ENCODE measurements at places on chromosomes 11 and 22.

GRCh38 chr22:21009638-21010425, 5.1 kb upstream of the P2RX6 start:
- DNase-seq = peak; percentile 53

- no peak for DNase-seq
Observed at GRCh38 chr11:41254966-41255365, 204.5 kb downstream of the LRRC4C start.

DNA sequence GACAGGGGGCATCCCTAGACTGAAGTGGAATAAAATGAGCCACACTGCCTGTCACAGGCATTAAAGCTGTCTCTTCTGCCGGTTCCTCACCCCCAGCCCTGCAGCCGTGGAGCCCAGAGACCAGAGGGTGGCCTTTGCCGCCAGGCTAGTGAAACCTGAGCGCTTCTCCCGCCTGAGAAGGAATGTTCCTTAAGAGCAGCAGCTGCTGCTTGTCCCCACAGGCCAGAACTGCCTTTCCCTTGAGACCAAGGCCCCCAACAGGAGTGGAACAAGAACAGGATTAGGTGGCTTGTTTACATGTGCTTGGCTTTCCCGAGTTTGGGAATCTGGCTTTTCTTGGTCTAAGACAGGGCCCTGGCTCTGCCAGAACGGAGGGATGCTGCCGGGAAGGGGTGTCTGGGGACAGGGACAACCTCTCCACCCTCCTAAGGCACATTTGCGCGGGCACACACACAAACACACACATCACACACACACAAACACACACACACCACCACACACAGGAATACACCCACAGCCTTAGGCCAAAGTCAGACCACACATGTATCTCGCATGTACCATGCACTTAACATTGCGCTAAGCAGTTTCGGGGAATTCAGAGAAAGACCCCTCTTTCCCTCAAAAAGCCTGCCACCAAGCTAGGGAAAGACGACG, 91.8 kb downstream of the FEZ1 start:
- DNase-seq = peak; percentile 95

- DNase-seq = no peak
Observed at GRCh38 chr11:13297308-13297916, 19.8 kb downstream of the BMAL1 start.

DNA sequence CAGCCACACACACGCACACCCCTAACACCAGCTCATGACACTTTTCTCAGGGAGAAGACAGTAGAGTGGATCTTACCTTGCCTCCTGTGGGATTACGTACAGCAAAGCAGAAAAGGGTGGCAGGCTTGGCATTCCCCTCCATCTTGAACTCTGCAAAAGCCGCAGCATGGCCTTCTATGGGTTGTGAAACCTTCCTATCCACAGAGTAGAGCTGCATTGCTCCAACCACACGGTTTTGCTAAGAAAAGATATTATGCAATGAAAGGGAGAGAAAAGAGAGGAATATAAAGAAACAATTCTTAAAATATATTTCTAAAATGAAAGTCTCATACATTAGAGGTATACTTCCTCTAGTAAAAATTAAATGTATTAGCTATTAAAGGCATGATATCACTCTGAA, 48.8 kb downstream of the CLTCL1 start:
- no peak for DNase-seq

DNA sequence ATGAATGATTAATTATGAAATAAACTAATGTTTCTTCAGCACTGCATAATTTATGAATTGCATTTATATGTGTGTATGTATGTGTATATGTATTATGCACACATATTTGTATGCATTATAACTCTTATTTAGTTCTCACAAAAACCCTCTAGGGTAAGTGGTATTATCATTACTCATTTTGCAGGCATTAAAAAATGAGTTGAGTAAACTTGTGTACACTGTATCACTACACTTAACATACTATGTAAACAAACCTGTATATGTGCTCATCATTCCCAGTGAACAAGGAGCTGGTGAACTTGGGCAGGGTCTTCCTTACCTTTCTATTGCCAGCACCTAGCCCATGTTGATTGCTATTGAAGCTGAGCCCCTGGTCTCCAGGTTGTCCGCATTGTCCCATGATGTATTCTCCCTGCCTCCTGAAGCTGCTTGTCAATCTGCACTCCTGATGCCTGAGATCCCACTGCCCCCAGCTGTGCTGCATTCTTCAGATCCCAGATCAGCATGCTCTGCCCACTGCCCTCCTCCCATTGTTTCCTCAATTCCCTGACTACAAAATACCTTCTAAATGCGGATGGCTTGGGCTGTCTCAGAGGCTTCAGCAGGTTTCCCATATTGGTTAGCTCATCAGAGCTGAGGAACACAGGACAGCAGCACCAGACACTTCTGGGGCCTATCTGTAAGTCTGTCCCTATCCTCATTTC, 267.9 kb upstream of the SESN3 start:
- DNase-seq = no peak

DNA sequence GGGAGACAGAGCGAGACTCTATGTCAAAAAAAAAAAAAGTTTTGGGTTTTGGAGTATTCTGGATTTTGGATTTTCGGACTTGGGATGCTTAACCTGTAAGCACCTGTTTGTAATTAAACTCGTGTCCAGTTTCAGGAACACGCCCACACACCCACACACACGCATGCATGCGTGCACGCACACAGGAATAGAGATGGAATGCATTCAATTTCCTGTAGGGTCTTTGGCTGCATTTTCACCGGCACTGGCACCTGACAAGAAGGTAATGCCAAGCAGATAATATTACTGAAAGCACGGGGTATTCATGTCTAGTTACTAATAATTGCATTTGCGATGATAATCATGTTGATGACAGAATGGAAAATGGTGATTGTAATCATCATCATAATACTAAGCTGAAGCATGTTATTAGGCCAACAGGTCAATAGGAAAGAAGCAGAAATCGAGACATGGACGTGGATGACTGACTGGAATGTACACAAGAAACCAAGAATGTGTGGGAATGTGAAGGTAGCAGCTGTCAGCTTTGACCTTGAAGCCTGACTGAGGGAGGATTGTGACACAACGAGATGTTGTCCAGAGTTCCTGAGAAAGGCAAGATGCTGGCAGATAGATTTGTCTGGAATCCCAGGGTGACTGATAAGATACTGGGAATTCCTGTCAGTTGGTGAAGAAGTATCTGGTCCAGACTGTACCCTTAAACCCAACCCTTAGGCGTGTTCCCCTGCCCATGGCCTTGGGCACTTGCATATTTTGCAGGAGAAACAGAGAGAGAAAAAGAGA, 108.6 kb downstream of the SYN3 start:
- DNase-seq = no peak

GRCh38 chr22:50199829-50200460, 866 bp upstream of the SELENOO start:
- DNase-seq = no peak

- DNase-seq = no peak
Observed at GRCh38 chr22:25777870-25778269, 35.9 kb downstream of the MYO18B start.

DNA sequence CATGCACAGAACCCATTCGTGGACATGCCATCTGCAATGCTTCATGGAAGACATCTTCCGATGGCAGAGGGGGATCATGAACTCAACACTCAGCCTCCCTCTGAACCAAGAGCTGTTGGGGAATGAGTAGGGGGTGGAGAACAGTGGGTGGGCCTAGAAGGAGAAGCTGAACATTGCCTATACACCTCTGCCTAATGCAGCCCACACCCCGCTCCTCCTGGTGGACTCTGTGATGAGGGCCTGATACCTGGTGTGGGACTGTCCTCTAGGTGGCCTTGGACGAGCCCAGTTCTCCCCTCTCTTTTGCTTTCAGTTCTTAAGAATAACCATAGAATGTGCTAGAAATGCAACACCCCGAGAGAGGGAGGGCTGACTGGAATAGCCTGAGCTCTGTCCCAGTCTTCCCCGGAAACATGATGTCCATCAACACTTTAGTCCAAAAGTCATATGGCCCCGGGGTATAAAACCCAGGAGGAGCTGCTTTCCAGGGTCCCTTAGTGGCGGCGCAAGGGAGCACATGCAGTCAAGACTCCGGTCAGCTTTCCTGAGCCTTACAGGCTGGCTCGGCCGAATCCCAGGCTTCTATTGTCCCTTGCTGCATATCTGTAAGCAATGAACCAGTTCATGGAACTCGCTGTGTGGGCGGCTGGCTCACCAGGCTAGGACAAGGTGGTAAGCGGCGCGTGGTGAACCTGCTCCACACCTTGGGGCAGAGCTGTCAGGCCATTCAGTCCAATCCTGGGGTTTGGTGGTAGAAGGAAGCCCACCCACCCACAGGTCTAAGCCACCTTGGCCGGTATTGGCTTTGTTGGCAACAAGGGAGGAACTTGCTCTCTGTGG, 216.9 kb downstream of the CTTN start:
- DNase-seq = no peak

DNA sequence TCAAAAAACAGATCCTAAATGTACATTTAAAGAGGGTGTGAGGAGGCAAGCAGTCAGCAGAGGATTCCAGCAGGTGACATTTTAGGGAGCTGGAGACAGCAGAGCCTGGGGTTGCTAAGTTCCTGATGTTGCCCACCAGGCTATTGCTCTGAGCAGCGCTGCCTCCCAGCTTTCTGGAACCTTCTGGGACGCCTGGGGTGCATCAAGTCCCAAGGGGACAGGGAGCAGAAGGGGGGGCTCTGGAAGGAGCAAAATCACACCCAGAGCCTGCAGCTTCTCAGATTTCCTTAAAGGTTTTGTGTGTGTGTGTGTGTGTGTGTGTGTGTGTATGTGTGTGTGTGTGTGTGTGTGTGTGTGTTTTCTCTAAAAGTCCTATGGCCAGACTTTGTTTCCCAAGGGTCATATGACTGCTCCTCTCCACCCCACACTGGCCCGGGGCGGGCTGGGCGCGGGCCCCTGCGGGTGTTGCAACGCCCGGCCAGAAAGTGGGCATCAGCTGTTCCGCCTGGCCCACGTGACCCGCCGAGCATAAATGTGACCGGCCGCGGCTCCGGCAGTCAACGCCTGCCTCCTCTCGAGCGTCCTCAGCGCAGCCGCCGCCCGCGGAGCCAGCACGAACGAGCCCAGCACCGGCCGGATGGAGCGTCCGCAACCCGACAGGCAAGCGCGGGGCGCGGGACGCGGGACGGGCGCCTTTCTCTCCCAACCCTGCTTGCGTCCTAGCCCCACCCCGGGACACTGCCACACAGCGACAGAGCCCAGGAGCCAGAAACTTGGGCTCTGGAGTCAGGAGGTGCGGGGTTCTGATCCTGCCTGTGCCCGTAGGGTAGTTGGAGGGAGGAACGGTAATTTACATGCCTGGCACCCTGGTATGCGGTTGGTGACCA, at the start of gene HMOX1:
HMOX1 (plus strand) TSS at position 560 of the 887 bp plus-strand sequence; CDS start at position 638, 78 bp downstream.
- peak; percentile 95 for DNase-seq

GRCh38 chr11:26473216-26474194, 98.6 kb downstream of the MUC15 start:
- no peak for DNase-seq

- no peak for DNase-seq
Observed at GRCh38 chr11:68687311-68687710, 3.0 kb downstream of the GAL start.

DNA sequence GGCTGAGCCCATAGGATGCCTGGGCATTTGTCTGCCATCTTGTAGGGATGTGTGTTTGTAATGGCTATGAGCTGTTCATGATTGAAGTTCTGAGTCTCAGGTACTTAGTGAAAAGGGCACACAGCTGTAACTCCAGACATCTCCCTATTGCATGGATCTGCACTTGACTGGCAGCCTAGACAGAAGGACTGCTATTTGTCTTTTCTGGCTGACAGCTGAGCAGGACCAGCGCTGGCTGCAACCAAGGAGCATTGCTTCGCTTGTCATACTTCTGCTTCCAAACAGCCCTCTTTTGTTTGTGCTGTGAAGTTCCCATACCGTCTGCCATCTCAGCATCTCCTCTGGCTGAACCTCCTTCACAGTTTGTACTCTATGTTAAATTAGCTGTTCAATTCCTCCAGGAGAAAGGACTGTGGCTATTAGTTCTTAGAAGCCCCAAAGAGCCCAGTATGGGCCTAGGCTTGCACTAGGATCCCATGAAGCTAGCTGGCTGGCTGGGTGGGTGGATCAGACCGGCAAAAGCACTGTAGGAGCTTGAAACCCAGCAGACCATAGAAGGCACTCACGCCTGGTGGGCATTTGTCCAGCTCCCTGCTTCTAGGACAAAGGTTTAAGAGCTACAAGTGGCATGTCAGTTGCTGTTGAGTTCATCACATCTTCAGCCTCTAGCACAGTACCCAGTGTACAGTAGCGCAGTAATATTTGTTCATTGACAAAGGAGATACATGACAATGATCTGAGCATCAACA, 20.4 kb downstream of the HIRA start:
- no peak for DNase-seq

- DNase-seq = no peak
Observed at GRCh38 chr11:22599458-22599857, 26.2 kb downstream of the FANCF start.

- DNase-seq = no peak
Observed at GRCh38 chr22:44183287-44183588, 2.5 kb downstream of the PARVG start.

DNA sequence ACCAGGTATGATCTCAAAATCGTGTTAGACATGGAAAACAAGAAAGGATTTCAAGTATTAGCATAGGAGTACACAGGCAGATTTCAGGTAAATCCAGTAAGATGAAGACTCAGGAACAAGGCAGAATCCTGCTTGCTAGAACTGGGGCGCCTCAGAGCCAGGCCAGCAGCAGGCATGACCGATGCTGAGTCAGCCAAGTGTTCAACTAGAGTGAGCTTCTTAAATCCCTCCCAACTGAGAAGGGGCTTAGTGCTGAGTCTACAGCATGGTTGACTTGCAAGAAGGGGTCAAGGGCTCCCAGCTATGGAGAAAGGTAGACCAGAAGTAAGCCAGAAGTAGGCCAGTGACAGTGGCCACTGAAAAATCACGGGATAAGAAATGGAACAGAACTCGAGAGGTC, 12.4 kb downstream of the GRAP2 start:
- no peak for DNase-seq

GRCh38 chr11:86637988-86638387, 34.4 kb downstream of the ME3 start:
- peak; percentile 43 for DNase-seq

DNA sequence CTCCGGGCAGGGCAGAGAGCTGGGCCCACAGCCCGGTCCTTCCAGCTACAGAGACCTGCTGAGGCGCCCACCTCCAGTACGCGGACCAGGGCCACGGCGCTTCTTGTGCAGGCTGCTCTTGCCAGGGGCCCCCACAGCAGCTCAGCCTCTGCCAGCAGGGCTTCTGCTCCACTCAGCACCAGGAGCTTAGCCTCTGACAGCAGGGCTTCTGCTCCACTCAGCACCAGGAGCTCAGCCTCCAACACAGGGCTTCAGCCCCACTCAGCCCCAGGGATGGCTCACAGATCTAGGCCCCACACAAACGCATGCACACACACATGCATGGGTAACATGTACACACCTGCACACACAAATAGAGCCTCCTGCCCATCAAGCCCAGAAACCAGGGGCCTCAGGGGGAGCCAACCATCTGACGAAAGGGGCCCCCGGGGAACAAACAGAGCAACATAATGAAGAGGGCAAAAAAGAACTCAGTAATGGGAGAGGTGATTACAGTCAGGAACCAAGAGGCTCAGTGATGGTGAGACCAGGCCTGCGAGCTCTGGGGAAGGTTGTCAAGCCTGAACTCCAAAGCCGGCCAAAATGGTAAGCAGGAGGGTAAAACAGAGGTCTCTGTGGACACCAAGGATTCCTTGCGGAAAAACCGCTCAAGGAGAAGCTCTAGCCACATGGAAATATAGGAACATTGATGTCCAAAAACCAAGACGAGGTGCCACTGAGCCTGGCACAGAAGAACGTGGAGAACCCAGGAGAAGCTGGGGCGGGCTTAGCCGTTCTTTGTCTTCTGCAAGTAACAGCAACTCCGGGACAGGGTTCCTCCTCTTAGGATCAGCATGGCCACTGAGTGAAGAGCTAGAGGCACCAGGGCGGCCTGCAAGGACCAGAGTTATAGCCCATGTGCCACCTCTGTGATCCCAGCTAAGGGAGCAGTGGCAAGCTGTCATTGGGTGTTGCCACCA, 46.5 kb downstream of the GNB1L start:
- no peak for DNase-seq

Data from myocyte (in vitro differentiated cells).